ENCODE measurements at places on chromosomes 7 and 10. TPM values are rescaled to one million over a fixed set of nuclear protein-coding genes. Genes with fewer than 3 reads are reported as not detected.

VENTX gene
- total RNA-seq, result not detected

CUL2 gene
- total RNA-seq, result 56.3 TPM

MYO1G gene
- total RNA-seq, result 0.34 TPM

FKBP6 gene
- total RNA-seq, result not detected

MCM10 gene
- 0.34 TPM for total RNA-seq

NOS3 gene
- total RNA-seq, result 0.14 TPM

LZTS2 gene
- total RNA-seq, result 35.5 TPM

UCN3 gene
- total RNA-seq, result not detected

EIF4EBP2 gene
- total RNA-seq, result 9.2 TPM

PDGFA gene
- total RNA-seq, result 56.0 TPM

GNGT1 gene
- total RNA-seq, result not detected

AS3MT gene
- 2.1 TPM for total RNA-seq

NEUROD6 gene
- not detected for total RNA-seq

ACTR3C gene
- total RNA-seq, result 5.5 TPM

ZPBP gene
- not detected for total RNA-seq

NEURL1 gene
- total RNA-seq, result 1.6 TPM

STEAP4 gene
- 2.4 TPM for total RNA-seq

CUBN gene
- total RNA-seq, result 0.71 TPM

ATRNL1 gene
- total RNA-seq, result under 0.01 TPM

ZNF736 gene
- total RNA-seq, result 10.6 TPM

ZNF239 gene
- 4.2 TPM for total RNA-seq

NAT16 gene
- total RNA-seq, result not detected

CNNM1 gene
- total RNA-seq, result under 0.01 TPM

ARHGEF35 gene
- 27.1 TPM for total RNA-seq

TAC1 gene
- total RNA-seq, result not detected

GIMAP5 gene
- not detected for total RNA-seq

PAXIP1 gene
- total RNA-seq, result 11.7 TPM

TMEM130 gene
- total RNA-seq, result not detected

SEPTIN14 gene
- total RNA-seq, result not detected

KRIT1 gene
- 59.9 TPM for total RNA-seq

GJD4 gene
- 0.07 TPM for total RNA-seq

ZCWPW1 gene
- 5.5 TPM for total RNA-seq

HOXA4 gene
- total RNA-seq, result not detected

CRHR2 gene
- total RNA-seq, result not detected

IRF5 gene
- total RNA-seq, result 12.4 TPM

ADARB2 gene
- total RNA-seq, result not detected

PRKCQ gene
- total RNA-seq, result 4.8 TPM

DLX5 gene
- 1.00 TPM for total RNA-seq

NXPH1 gene
- total RNA-seq, result not detected

LBX1 gene
- not detected for total RNA-seq

AOAH gene
- not detected for total RNA-seq

GPR85 gene
- 3.6 TPM for total RNA-seq

MUC12 gene
- not detected for total RNA-seq

PRDX3 gene
- total RNA-seq, result 120 TPM
